ENCODE measurements at places on chromosomes 4 and X. TPM values are rescaled to one million over a fixed set of nuclear protein-coding genes. Genes with fewer than 3 reads are reported as not detected.

The TKTL2 gene
- polyA plus RNA-seq: not detected

The TLR2 gene
- 0.17 TPM for polyA plus RNA-seq

The KLHL4 gene
- 0.26 TPM for polyA plus RNA-seq

The PPP1R2C gene
- not detected for polyA plus RNA-seq

The FAM47E gene
- 0.12 TPM for polyA plus RNA-seq

The TRPC5OS gene
- polyA plus RNA-seq: 0.02 TPM

The BEX2 gene
- polyA plus RNA-seq: 0.32 TPM

The IL21 gene
- polyA plus RNA-seq: not detected

The SUPT20HL2 gene
- not detected for polyA plus RNA-seq

The CFAP99 gene
- polyA plus RNA-seq: not detected

The PYURF gene
- 91.3 TPM for polyA plus RNA-seq

The USP26 gene
- not detected for polyA plus RNA-seq

The IQCM gene
- 0.03 TPM for polyA plus RNA-seq

The C4orf50 gene
- polyA plus RNA-seq: not detected

The NIPAL1 gene
- 0.14 TPM for polyA plus RNA-seq

The FAM9C gene
- polyA plus RNA-seq: 0.02 TPM

The SMARCAD1 gene
- polyA plus RNA-seq: 24.0 TPM

DNA sequence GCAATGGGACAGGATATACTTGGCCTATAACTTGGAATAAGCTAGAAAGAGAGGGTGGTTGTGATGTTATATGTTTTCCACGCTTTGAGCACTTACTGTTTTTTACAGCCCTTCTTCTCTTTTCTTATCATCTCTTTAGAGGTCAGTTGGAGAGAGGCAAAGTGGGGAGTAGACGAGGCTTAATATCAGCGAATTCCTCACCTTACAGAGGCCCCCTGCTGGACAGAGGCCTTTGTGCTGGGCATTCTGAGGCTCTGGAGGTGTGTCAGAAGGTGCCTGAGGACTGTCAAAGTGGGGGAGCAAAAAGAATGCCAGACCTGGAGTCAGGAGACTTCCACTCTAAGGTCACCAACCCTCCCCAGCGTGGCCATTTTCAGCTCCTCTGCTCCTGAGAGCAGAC is 42.5 kb downstream of the MAMLD1 start:
- no peak for DNase-seq

GRCh38 chr4:168496834-168497233 is at the start of gene PALLD:
Gene PALLD (plus strand): TSS chr4:168497052.
- peak; percentile 42 for DNase-seq

DNA sequence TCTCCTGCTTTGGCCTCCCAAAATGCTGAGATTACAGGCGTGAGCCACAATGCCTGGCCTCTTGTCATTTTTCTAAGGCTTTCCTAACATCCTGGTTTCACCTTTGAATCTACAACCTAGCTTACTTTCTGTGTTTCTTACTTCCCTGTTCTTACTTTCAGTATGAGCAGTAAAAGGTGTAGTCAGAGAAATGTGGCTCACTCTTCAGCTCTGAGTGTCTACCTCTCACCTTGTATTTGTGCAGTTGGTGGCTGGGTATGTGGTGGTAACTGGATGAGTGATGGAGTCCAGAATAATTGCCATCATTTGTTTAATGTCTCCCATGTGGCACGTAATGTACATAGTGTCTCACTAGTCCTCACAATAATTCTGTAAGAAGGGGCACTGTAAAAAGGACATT is 19.1 kb upstream of the CXCL11 start:
- DNase-seq: no peak

DNA sequence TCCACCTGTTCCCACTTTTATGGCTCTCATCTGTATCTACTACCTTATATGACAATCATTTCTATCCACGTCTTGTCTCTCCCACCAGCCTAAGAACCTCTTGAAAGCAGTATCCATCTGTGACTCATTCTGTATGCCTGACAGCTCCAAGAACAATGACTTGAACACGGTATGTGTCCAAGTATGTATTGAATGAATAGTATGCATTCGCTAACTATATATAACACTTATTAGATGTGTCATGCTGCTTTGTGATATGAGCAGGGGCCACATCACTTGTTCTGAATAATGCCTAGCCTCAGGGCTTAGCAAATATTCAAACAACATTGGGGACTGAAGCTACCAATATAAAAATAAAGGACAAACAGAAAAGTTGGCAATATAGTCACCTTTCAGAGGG is 4.9 kb downstream of the OPHN1 start:
- DNase-seq: peak; percentile 87

DNA sequence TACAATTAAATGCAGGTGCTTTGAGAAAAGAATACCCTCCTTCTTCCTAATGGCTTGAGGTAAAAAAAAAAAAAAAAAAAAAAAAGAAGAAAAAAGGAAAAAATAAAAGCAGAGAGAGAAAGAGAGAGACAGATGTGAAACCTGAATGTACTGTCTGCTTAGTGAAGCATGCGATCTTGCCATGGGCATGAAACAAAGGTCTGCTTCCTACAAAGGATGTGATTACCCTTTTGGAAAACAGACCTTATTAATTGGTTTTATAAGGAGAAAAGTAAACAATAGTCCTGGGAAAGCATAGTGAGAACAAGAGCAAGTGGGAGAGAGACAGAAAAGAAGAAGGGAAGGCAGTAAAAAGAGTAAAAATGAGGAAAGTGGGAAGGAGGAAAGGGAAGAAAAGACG is 526.1 kb upstream of the PABPC4L start:
- DNase-seq: no peak

- no peak for DNase-seq
These were observed 41.3 kb upstream of the TXK start for GRCh38 chr4:48175328-48175727.

DNA sequence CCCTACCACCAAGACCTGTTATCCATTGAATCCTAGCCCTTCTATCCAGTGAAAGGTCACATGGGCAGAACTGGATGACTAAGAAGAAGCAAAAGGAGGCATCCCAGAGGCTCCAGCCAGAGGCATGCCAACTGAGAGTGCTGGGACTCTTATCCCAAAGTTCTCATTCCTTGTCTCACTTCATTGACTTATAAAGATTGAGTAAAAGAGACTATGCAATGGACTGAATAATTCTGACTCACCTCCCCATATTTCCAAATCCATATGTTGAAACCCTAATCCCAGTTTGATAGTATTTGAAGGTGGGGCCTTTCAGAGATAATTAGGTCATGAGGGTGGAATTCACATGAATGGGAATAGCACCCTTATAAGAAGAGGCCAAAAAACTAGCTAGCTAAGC is 131.4 kb downstream of the COL25A1 start:
- DNase-seq: no peak

- DNase-seq: peak; percentile 95
These were observed 66.3 kb upstream of the FAM9C start for GRCh38 chrX:13110433-13111324.

- peak; percentile 19 for DNase-seq
These were observed at the start of gene ASB9 for GRCh38 chrX:15269618-15270521. Gene ASB9 (minus strand): TSS chrX:15270083. CDS start chrX:15269874, 209 bp downstream.

- DNase-seq: peak; percentile 33
These were observed 100.8 kb downstream of the ANXA3 start for GRCh38 chr4:78652282-78652876.

- peak; percentile 70 for DNase-seq
These were observed 115.2 kb upstream of the BMPR1B start for GRCh38 chr4:94642561-94642866.

GRCh38 chr4:118842055-118842454 is 6.1 kb upstream of the SEC24D start:
- DNase-seq: peak; percentile 9

- DNase-seq: no peak
These were observed 49.0 kb upstream of the SLC16A2 start for GRCh38 chrX:74372272-74372671.

- no peak for DNase-seq
These were observed 231.1 kb downstream of the STPG2 start for GRCh38 chr4:97912156-97912555.

- DNase-seq: no peak
These were observed 791.7 kb upstream of the AGA start for GRCh38 chr4:178233906-178234305.

DNA sequence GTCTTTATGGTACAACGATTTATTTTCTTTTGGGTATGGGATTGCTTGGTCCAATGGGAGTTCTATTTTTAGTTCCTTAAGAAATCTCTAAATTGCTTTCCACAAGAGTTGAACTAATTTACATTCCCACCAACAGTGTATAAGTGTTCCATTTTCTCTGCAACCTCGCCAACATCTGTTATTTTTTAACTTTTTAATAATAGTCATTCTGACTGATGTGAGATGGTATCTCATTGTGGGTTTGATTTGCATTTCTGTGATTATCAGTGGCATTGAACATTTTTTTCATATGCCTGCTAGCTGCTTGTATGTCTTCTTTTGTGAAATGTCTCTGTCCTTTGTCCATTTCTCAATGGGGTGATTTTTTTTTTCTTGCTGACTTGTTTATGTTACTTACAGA is 42.8 kb downstream of the UCHL1 start:
- DNase-seq: no peak

GRCh38 chr4:8181844-8182243 is 17.2 kb upstream of the SH3TC1 start:
- no peak for DNase-seq

DNA sequence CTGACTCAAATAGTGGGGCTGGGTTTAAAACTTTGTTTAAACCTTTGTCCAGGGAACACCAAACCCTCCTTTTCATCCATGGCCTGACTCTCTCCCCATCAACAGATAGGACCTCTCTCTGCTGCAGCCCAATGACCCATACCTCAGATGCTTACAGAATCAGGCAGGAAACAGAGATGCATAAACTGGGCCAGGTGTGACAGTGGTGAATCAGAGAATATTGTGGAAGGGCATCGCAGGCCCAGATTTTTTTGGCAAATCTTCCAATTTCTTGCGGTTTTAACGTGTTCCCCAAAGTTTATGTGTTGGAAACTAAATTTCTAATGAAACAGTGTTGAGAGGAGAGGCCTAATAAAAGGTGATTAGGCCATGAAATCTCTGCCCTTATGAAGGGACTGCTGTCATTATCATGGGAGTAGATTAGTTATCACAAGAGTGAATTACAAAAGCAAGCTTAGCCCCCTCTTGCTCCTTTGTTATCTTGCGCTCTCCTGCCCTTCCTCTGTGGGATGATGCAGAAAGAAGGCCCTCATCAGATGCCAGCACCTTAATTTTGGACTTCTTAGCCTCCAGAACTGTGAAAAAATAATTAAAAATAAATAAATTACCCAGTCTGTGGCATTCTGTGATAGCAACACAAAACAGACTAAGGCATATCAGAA is 82.8 kb downstream of the STK32B start:
- DNase-seq: no peak

- DNase-seq: no peak
These were observed 5.0 kb downstream of the ADH7 start for GRCh38 chr4:99430106-99430505.

- DNase-seq: no peak
These were observed 127.4 kb downstream of the FHDC1 start for GRCh38 chr4:153063490-153063889.

DNA sequence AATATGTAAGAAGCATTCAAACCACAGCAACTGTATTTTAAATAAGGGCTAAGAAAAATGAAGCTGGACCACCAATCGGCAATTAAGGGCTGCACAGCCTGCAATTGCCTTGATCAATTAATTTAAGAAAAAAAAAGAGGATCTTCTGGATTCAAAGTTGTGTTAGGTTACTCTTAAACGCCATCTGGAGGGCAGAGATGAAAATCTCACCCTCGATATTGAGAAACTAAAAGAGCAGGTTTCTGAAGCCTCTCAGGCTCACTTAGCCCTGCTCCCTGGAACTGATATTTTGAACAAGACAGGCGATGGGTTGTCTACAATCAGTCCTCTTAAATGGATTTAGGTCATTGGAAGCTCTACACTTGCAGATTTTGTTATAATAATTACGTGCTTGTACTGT is 579.4 kb downstream of the GRXCR1 start:
- DNase-seq: no peak

- DNase-seq: no peak
These were observed 49.2 kb upstream of the STX18 start for GRCh38 chr4:4591071-4591470.

DNA sequence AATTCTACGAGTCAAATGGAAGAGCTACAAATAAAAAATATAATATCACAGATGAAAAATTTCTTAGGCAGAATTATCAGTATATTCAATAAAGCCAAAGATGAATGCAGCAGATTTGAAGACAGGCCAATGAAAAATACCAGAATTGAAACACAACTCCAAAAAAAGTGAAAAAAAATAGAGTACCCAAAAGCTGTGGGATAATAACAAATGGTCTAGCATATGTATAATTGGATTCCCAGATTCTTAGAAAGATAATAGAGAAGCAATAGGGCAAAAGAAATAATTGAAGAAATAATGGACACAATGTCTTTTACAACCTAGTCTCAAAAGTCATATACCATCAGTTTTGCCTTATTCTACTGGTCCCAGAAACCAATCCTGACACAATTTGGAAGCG is 4.4 kb downstream of the ANAPC10 start:
- DNase-seq: no peak

DNA sequence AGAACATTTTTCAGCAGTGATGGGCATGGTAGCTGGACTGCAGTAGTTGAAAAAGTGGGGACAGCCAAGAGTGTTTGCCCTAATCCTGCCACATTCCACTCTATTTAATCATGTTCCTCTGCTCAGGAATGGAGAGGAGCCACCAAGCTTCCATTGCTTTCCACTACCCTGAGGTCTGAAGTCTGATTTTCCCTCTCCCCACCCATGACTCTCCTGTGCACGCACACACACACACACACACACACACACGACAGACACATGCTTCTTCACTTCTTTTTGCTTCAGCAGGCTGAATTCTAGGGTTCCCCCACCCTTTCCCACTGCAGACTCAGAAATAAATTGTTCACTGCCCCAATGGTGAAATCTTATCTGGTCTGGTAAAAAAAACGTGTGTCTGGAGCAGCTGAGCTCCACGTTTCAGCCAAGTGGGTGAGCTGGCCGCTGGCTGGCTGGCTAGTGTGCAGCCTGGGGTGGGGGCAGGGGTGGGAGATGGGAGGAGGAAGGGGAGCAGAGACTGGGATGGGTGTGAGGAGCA is 142.7 kb upstream of the NALF2 start:
- DNase-seq: peak; percentile 39

GRCh38 chr4:75514949-75515612 is 808 bp downstream of the THAP6 start:
- no peak for DNase-seq

DNA sequence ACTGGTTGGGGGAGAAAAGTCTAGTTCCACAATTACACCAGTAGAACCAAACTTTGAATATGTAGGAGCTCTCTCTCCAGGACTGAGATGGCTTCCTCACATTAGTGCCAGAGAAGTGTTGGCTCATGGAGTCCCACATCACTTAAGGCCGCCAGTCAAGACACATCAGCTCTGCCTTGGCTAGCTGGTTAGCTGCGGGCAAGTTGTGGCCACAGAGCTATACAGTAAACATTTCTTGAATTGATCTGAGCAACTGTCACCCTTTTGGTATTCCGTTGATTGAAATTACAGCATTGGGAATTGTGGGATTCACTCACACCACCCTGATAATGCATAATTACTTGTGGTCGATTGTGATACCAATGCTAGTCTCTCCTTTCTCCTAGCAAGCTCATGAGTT is 76.2 kb downstream of the LNX1 start:
- peak; percentile 52 for DNase-seq
